ENCODE measurements at places on chromosomes 13 and 19.

DNA sequence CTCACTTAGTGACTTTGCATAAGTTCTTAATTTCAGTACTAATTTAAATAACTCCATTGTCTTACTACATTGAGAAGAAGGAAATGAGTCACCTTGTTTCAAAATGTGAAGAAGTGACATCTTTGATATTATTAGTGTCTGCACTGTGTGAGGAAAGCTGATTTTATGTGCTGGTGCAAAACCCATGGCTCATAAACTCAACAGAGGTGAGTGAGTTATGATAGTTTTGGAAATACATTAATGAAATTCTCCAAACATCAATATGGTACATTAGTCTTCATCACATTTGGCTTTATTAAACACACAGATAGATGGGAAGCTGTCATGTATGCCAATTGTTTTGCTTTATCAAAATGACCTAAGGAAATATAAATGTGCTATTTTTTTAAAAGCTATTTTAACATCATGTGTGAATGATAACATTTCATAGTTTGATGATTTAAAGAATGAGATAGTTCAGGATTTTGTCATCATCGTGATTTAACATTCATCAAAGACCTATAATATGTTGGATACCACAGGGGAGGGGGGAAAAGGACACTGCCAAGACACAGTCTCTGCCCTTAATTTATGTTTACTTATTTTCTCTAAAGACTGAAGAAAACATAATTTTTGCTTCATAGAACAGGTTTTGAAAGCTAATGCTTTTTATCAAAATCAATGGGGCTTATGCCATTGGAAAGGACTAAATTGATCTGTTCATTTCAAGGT, 902.3 kb upstream of the SLITRK1 start:
- no peak for DNase-seq

GRCh38 chr13:20126541-20127261, 34.2 kb downstream of the GJA3 start:
- no peak for DNase-seq

GRCh38 chr13:20491926-20492435, 33.7 kb downstream of the CRYL1 start:
- DNase-seq, result no peak

- no peak for DNase-seq
Measured at GRCh38 chr19:13637664-13638063, 126.7 kb upstream of the MRI1 start.

DNA sequence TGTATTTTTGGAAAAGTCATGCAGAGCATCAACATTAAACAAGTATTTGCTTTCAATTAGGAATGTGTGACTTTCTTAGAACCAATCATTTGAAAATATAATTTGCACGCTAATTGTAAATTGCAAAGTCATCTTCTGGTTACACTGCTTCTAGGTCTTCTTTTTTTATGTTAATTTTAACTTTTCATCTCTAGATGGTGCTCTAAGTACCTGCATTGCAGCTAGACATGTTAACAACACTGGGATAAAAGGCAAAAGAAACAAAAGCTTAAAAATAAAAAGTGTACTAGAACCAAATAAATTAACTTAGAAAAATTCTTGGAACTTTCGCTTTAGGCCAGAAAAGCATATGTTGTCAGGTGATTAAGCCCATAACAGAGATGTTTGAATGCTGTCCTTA, 2758.2 kb downstream of the PCDH9 start:
- peak; percentile 7 for DNase-seq

DNA sequence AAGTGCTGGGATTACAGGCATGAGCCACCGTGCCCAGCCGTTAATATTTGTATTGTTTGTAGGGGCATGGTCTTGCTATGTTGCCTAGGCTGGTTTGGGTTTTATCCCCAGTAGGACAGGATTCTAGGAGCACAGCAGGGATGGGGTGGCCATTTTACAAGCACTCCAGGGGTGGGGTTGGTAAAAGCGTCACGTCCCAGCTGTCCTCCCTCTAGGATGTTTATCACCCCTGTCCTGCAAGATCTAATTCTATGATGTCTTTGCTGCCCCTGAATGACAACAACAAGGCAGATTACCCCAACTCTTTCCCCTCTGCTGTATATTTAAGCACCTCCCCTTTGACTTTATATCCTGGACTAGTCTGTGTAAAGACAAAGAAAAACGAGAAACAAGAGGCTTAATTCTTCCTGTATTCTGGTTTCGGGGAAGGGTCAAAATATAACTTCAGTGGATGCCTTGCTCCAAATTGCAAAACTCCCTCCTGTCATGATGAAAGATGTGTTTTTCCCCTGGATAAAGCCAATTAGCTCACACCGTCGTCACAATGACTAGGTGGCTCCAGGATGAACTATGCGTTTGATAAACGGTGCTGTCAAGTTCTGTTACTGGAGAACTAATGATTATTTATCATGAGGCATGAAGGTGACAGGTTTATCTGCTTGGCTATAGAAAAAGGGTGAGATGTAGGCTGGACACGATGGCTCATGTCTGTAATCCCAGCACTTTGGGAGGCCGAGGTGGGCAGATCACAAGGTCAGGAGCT, 27.8 kb upstream of the OR1M1 start:
- DNase-seq, result no peak

GRCh38 chr13:27774169-27774568, 18.1 kb upstream of the GSX1 start:
- DNase-seq, result no peak

DNA sequence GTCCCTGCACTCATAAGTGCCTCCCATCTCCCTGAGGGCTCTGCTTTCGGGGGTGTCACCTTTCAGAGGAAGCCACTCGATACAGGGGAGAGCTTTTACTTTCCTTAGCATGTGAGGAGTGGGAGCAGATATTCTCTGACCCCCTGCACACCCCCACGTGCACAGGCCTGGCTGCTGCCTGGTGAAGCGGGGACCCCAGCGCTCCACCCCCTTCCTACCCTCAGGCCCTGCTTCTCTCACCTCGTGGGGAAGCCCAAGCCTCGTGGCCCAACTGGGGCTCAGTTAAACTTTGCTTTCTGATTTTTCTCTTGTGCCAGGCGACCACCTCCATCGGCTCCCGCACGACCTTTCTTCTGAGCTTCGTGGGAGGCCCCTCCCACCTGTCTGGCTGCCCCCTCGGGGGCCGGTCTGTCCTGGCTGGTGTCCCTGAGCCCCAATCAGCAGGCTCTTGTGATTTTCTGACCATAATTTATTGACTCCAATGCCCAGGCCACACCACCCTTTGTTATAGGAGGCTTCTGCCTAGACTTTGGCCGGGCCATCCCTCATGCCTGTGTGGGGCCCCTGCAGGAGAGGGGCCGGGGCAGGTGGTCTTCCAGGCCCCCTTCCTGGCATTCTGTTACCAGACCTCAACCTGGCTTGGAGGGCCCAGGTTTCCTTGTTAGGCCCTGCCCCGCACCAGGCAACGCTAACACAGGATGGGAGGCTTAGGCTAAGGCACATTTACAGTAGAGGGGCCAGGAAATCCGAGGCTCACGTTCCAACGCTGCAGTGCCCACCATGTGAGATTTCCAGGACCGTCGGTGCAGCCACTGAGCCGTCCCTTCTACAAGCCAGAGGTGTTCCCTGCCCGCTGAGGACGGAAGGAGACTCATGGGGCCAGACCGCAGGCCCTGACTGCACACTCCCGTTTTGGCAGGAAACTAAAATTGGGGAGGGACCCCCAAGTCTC, 3.7 kb downstream of the TMED1 start:
- no peak for DNase-seq

DNA sequence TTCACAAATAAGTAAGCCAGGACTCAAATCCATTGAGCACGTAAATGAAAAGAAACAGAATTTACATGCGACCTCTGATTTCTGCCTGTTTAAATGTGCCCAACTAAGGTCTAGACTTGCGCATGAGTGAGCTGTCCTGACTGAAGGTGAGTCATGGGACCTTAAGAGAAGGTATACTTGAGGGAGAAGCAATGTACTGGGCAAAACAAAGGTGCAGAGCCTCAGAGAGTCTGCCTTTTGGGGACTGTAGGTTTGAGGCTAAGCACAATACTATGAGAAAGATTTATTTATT, 45.8 kb downstream of the UFM1 start:
- no peak for DNase-seq

- no peak for DNase-seq
Measured at GRCh38 chr13:40145139-40145538, 489.7 kb downstream of the COG6 start.

DNA sequence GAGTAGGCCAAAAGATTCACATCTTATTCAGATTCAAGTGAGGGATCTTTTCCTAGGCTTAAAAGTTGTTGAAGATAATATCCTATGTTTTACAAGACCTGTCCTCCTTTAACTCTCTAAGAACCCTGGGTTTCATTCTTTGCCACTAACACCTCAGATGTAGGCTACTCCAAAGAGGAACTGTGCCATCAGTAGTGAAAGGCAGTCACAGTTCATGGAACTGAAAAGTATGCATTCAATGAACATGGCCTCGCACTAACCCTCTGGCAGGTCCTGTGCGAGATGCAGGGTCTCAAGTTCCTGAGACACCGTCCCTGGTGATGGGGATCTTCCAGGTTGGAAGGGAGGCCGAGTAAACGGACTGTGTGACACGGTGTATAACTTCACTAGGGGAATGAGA, 4.3 kb downstream of the LGALS14 start:
- DNase-seq, result no peak

DNA sequence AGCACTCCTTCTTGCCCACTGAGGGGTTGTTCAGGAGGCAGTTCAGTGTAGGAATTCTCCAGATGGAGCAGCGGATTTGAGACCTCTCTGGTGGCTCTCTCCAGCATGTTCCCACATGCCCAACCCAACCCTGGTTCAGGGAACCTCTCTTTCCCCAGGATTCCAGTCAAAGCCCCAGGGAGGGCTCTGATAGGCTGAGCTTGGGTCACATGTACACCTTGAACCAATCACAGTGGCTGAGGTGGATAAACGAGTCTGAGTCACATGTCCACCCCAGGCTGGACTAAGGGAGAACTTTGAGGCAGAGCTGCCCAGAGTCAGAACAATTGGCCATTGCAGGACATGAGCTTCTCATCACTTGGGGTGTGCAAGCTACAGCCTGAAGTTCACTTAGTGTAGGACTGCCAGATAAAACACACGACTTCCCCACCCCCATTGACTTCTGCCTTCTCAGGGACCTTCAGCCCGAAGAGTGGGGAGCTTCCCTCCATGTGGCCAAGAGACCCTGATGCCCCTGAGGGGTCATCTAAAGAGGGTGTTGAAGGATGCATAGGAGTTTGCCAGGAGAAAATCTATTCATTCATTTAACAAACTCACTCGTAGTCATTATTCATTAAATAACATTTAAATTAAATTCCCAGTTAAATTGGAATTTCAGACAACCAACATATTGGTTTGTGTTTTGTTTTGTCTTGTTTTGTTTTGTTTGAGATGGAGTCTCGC, 4.0 kb upstream of the MAST3 start:
- no peak for DNase-seq

DNA sequence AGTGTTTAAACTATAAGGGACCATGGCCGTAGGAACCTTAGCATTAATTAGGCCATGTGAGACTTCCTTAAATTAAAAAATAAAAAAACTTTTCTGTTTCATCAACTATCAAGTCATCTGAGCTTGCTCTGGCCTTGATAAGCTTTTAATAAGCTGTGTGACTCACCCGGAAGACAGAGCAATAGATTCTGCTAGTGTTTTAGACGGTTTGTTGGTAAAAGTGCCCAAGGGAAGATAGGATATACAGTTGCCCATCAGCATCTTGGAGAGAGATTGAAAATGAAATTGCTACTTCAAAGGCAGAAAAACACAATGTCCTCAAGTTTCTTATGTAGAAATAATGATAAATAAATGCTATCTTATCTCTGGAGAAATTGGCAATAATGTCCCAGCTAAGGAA, 31.2 kb upstream of the RCBTB2 start:
- no peak for DNase-seq

DNA sequence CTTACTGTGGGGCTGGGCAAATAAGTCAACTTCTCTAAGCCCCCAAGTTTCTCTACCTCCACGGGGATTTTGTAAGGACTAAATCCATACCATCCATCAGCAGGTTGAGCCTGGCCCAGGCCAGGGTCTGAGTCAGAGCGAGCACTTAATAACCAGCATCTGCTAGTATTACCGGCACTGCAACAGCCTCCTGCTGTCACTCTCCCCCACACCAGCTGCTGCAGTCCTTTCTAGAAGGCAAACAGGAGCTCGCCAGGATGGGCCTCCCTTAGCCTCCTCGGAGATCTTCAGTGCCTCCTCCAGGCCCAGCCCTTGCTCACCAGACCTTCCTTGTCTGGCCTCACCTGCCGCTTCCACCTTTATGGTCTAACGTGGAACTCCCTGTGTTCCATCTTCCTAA, 3.2 kb downstream of the NAPA start:
- no peak for DNase-seq

DNA sequence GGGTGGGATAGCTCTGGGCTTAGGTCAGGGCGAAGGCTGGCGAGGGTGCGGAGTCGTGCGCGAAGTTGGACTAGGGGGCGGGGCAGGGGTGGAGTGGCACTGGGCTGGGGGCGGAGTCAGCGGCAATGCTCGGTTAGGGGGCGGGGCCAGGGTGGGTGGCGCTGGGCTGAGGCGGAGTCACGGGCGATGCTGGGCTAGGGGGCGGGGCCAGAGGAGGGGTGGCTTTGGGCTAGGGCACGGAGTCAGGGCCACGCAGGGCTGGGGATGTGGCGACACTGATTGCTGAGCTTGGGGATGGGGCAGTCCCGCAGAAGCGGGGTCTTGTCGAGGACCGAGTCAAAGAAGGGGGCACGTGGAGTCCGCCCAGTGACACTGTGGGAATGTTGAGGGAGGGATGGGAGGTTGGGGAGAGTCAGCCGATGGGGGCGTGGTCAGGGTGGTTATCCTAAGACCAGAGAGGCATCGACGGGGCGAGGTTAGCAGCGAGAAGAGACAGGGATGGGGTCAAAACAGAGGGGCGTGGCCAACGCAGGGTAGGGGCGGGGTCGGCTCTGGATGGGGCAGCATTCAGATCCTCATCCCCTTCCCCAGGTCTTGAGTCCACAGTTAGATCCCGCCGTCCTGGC, 8.7 kb downstream of the HOMER3 start:
- DNase-seq, result no peak

- DNase-seq, result no peak
Measured at GRCh38 chr13:66875264-66875663, 354.9 kb downstream of the PCDH9 start.

GRCh38 chr19:3932931-3933810, at the start of gene NMRK2:
Gene NMRK2 (plus strand): TSS chr19:3933069. CDS start chr19:3933672, 603 bp downstream.
- DNase-seq, result no peak

- DNase-seq, result peak; percentile 4
Measured at GRCh38 chr13:66154976-66155375, 1075.2 kb downstream of the PCDH9 start.

DNA sequence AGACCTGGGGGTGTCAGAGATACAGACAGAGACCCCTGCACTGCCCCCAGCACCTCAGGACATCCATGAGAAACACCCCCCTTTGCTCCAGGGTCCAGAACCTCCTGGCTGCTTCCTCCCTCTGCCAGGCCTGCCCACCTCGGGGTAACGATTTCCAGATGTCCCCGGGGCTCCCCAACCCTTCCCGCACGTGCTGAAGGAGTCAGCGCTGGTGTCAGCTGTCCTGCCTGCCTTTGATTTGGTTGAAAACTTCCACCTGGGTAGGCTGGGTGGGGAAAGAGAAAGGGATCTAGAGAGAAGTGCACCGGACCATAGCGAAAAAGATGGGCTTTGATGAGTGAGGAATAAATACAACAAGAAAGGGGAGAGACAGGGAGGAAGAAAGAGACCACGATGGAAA, 1.5 kb upstream of the CGB7 start:
- DNase-seq, result no peak

Data from GM04503 (cell line).